ENCODE measurements at places on chromosomes 3 and 15.

DNA sequence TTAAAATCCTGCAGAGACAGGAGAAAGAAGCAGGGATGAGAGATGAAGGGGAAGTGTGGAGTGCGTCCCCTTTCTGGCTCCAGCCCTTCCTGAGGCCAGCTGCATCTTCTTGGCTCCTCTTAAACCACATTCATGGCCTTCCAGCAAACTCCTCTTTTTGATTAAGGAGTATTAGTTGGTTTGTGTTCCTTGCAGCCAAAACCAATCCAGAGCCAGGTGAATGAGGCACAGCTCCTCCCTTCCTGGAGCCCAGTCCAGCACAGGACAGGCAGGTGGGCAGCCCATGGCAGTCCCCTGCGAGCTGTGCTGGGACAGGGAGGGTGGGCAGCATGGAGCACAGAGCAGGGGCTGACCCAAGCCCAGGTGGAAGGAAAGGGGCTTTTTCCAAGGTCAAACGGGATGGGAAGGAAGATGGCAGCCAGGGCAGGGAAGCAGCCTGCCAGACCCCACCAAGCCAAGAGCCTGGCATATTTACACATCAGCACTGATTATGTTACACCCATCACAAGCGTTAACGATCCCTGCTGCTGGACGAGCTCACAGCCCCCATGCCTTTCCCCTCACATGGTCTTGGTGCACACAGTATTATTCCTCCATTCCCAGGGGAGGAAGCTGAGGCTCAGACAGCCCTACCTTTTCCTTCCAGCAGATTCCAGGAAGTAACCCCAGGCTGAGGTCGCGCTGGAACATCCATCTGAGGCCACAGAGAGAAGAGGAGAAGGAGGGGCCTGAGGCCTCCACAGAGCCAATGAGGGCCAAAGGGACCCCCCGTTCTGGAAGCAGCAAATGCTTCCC lies 175.6 kb downstream of the SMAD6 start:
- DNase-seq: no peak

GRCh38 chr3:111143-112069 lies 85.2 kb upstream of the CHL1 start:
- no peak for DNase-seq

DNA sequence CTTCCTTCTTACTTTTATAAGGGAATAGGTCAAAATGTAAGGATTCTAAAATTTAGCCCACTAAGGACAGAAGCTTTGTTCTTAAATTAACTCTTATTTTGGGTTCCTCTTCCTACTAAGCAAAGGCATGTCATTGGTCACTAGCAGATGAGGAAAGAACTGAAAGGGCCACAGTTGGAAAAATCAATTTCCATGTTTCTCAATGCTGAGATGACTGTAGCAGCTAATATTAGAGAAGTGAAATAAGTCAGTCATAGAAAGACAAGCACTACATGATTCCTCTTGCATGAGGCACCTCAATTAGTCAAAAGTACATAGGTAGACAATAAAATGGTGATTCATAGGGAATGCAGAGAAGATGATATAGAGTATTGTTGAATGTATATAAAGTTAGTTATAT lies 353.7 kb downstream of the RSL24D1 start:
- no peak for DNase-seq

GRCh38 chr3:108554913-108555571 lies 34.2 kb downstream of the CIP2A start:
- DNase-seq: no peak

GRCh38 chr15:92163641-92164040 lies 230.0 kb upstream of the ST8SIA2 start:
- DNase-seq: no peak

DNA sequence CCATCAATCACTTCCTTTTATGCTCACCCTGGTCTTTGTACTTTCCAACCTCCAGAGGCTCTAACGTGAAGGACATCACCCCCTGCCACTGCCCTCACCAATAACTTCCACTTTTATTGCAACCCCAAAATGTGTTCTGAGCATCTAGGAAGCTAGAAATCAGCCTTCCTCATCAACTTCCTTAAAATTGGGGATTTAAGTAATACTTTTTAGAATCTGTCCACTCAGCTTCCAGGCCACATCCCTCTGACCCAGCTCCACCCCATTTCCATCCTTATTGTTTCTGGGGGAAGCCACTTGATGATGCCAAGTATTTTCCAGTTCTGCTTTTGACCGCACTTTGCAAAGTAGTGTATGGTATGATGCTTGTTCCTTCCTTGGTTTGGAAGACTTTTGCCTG lies 73.5 kb upstream of the XCR1 start:
- no peak for DNase-seq

DNA sequence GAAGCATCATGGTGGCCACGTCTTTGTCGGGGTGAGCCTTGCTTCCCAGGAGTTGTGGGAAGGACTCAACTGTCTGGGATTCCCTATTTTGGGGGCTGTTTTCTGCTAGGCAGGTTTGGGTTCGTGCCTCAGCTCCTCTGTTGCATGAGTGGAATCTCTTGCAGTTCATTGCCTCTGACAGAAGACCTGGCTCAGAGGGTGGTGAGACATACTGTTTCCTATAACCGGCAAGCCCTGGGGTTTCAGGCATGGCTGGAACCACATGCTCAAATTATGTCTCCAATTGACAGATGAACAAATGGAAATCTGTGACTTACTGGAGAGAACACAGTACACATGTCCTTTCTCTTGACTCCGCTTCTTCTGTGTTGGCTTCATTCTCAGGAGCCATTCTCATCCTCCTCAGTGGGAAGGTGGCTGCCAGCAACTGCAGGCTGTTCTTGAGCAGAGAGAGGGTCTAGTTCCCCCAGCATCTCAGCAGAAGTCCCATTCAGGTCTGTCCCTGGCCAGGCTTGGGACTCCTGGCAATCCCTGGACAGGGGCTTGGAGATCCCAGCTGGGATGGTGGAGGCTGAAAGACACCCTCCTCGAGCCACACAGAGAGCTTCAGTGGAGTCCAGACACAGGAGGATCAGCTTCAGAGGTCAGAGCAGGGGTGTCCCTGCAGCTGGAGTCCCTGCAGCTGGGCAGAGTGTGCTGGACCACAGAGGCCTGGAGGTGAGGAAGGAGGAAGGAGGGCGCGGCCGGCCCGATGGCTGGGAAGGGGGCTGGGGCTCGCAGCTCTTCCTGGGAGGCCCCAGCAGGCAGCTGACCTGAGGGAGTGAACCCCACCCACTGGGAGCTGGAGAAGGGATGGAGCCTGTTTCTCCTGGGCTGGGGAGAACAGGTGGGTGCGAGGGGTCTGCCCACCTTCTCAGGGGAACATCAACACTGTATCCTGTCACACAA lies 97.6 kb downstream of the LSM3 start:
- no peak for DNase-seq

DNA sequence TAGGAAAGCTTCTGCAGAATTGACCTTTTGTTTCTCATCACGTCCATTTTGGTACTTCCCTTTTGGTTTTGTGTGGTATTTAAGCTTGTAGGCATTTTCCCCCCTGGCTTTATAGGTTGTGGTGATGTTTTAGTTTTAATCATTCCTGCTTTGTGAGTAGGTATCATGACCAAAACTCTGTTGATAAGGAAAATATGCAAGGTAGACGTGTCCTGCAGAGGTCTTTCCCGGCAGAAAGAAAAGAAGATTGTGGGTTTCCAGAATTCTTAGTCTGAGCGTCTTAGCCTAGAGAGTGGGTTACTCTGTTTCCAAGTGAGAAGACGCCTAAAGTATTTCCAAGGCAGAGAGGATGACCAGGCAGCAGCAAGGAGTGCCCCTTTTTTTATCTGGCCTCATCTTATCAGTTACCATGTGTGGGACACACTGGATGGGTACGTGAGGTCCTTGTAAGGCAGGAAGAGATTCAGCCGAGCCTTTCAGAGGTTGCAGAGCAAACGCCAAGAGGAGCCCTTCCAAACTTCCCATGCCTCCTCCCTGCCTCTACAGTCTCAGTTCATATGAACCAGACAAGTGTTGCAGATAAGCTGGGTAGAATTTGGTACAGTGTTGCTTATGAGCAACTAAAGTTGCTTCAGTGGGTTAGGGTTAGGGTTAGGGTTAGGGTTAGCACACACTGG lies 58.8 kb downstream of the ARNT2 start:
- DNase-seq: no peak

DNA sequence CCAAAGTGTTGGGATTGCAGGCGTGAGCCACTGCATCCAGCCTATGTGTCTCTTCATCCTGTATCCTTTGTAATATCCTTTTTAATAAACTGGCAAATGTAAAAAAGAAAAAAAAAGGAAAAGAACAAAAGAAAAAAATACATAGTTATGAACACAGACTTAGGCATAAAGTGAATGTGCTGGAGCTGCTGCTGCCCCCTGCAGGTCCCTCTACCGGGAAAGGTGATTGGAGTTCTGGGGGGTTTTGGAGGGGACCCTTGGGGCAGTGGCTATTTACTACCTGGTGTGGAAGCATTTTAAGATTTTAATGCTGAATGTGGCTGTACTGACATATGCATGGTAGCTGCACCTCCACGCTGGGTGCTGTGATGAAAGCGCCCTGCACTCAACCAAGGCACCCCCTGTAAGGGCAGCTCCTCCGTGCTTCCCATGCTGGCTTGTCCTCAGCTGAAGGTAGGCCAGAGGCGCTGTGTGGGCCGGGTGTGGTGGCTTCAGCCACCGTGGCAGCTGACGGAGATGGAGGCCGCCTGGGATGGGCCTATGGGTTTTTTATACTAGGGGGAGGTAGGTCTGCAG lies 49.9 kb downstream of the RPLP1 start:
- DNase-seq: no peak

DNA sequence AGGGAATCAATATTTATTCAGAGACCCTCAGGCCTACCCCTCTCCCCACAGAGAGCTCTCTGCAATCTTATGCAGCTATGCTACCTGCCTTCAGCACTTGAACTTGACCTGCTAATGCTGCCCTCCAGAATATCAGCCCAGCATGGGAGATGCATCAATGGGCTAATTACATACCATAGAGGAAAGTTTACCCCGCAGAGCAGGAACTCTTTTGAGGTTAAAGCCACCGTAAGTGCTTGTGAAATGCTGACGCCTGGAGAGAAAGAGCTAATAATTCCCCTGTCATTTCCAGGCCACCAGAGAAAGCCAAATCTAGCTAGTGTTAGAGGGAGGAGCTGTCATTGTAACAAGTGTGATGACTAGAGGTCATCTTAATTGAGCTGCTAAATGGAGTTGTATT lies 127.5 kb downstream of the CHST2 start:
- DNase-seq: no peak

DNA sequence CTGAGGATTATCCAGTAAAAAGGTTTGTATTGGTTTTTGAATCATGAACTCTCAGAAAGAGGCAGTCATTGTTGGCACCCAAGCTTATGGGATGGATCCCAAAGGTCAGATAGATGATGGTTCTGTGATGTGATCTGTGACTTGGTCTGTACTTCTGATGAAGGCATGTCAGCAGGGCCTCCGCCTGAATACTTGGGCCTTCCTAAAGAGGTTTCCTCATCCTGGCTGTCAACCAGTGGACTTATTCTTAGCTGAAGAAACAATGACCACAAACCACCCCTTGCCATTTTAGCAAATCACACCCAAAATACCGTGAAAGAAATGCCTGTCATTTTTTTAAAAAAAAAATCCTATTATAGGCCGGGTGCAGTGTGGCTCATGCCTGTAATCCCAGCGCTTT lies 48.2 kb upstream of the SLC9A9 start:
- DNase-seq: no peak

DNA sequence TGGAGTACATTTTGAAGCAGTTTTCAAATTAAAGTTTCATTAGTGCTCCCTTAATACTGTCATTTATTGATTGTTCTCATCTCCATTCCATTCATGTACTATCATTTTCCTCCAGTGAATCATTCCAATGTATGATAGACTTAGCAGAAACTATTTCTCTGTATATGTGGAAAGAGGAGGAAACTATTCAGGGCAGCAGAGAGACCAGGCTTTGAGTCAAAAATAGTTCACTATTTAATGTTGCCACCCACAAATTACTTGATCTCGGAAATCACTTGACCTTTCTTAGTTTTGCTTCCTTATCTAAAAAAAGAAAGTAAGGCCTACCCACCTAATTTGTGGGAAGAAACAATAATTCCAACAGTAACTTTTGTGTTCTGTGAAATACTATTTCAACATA lies 610.5 kb upstream of the ZNF385D start:
- no peak for DNase-seq

DNA sequence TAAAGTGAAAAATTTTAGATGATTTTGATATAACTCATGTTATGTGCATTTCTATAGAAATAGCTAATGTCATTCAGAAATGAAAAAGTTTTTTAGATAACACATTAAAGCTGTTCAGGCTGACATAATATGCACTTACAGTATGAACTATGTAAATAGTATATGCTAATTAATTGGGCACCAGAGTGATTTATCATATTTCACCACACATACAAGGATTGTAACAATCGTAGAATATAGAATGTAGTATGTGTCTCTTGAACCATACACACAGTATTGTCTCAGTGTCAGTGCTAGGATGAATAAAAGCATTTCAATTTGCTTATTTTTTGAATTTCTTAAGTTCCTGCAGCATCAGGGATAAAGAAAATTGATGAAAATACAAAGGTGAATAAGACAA lies 710.0 kb downstream of the OTOL1 start:
- DNase-seq: no peak

DNA sequence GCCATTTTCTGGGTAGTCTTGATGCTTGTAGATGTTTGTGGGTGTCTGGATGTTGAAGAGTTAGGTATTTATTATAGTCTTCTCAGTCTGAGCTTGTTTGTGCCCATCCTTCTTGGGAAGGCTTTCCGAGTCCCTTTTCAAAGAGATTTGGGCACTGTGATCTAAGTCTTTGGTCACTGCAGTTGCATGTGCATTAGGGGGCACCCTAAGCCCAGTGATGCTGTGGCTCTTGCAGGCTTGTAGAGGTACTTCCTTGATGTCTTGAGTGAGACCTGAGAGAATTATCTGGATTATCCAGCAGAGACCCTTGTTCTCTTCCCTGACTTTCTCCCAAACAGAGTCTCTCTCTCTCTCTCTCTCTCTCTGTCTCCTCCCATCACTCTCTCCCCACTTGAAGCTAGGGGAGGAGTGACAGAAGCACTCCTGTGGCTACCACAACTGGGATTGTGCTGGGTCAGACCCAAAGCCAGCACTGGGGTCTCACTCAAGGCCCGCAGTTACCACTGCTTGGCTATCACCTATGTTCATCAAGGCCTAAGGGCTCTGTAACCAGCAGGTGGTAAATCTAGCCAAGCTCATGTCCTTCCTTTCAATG lies 68.5 kb downstream of the TMCO5A start:
- no peak for DNase-seq

DNA sequence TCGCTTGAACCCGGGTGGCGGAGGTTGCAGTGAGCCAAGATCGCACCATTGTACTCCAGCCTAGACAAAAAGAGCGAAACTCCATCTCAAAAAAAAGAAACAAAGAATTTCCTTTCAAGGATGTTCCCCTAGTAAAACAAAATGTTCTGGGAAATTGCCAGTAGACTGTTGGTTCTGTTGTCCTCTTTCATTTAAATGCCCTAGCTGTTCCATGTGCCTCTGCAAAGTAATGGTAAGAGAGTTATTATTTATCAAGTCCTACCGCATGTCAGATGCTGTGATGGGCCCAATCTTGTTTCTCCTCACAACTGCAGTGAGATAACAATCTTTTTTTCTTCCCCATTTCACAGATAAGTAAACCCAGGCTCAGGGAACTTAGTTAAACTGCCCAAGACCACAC lies 254.3 kb upstream of the TPM1 start:
- no peak for DNase-seq
